D341Med (cell line): ENCODE measurements at places on chromosomes 7 and 10.

GRCh38 chr10:52965509-52965908, 192.9 kb upstream of the MBL2 start:
- no peak for DNase-seq

- DNase-seq, result no peak
Measured at GRCh38 chr10:2700626-2701305, 366.6 kb upstream of the PFKP start.

DNA sequence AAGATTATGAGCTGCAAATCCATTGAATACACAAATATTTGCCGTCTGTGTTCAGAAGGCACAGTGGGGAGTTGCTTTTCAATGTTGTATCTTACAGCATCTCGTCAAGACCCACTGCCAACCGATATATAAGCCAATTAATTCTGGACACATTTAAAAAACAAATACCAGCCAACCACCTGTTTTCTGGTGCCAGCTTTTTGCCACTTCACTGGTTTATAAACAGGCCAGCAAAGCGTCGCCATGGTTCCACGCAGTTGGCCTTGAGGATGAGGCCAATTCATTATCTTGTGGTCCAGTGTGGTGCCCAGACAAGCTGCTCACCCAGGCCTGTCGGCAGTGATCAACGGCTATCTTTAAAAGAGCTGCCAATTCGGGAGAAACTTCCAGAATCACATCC, 321.0 kb downstream of the TCERG1L start:
- no peak for DNase-seq

- DNase-seq, result no peak
Measured at GRCh38 chr7:43584195-43584586, 1.3 kb downstream of the STK17A start.

DNA sequence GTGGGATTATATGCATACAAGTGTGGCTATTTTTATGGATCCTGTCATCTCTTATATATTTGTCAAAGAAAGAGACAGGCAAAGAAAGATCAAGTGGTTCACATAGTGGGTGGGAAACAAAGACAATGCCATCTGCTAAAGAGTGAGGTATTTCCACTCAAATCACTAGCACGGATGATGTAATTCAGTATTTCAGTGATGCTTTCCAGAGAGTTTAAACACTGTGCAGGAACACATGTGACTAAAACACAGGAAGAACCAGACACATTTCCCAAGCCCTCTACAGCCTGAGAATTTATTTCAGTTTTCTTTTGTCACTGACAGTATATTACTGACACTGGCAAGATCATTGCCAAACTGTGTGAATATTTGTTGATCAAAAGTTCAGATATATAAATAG, 885.7 kb upstream of the CELF2 start:
- no peak for DNase-seq

- DNase-seq, result no peak
Measured at GRCh38 chr7:158461824-158462223, 125.8 kb downstream of the PTPRN2 start.

DNA sequence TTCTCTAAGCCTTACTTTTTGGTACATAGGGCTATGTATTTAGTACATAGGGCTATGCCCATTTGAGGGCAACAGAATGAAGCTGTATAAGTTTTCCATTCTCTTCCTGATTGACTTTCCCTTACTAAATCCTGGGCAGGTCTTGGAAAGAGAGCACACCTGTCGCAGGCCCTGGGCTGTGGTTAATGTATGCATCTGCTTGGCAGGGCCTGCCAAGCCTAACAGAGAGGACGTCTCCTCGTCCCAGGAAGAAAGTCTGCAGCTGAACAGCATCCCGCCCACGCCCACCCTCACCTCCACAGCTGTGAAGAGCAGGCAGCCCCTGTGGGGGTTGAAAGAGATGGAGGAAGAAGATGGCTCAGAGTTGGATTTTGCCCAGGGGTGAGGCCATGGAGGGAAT, 8.9 kb upstream of the PVRIG start:
- no peak for DNase-seq

DNA sequence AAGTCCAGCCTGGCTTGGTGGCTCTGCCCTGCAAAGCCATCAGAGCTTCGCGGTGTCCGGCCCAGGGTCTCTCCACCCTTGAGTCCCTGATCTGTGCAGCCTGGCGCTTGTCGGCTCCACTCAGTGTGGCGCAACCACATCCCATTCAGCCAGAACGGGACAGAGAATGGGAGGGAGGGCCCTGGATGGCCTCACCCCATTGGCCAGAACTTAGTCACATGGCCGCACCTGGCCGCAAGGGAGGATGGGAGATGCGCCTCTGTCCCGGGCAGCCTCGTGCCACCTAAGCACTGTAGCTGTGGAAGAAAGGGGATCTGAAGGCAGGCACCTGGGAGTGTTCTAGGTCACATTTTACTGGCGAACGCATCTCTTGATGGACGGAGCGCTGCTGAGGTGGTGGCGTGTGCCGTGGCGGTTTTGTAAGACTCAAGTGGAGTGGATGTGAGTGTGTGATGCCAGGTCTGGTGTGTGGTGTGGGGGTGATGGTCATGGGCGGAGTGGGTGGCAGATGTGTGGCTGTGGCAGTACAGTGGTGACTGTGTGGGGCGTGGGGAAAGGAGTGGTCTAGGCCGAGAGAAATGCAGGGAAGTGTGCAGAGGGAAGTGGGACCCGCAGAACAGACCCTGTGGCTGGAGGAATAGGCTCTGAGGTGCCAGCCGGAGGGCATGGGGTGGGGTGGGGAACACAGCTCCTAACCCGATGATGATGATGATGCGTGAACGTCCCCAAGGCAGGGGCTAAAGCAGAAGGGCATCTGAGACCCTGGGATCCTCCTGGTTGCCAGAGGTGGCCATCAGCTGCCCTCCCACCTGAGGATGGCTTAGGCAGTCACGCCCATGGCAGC, 19.0 kb downstream of the CLEC2L start:
- DNase-seq, result no peak

DNA sequence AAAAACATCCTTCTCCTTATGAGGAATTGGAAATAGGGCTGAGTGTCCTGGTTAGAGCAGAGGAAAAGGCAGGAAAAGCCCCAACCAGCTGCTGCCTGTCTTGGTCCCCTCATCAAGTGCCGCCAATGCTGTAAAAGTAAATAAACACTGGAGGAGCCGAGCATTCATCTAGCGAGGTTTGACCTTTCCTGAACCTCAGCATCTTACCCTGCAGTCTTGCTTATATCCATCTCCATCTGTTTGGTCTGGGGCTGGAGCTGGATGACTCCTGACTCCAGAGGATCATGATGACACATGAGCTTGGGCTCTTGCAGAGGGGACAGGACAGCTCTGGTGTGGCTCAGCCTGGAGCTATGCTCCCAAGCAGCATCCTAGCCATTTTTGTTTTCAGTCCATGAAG, 501.1 kb downstream of the TNS3 start:
- no peak for DNase-seq

GRCh38 chr7:117679120-117679519, 194.1 kb downstream of the CTTNBP2 start:
- no peak for DNase-seq

- no peak for DNase-seq
Measured at GRCh38 chr10:71290331-71290730, 28.7 kb upstream of the SLC29A3 start.

GRCh38 chr10:132164761-132165278, 21.9 kb upstream of the DPYSL4 start:
- no peak for DNase-seq

GRCh38 chr7:107471292-107472070, 1.6 kb downstream of the GPR22 start:
- no peak for DNase-seq

DNA sequence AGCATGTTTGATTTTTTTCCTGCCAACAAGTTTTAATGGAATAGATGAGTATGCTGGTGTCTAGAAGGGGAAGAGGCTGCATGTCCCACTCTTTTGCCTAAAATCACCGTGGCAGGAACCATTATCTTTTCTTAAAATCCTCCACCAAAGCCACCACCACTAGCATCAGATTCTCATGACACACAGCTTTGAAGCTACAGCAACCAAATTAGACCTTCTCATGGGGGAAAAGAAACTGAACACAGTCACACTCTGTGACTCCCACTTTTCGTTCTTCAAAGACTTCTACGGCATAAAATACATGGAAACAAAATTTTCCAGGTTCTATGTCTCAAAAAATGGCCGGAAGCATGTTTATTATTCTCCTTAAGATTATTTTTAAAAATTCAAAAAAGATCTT, 81.8 kb downstream of the SGMS1 start:
- DNase-seq, result no peak

DNA sequence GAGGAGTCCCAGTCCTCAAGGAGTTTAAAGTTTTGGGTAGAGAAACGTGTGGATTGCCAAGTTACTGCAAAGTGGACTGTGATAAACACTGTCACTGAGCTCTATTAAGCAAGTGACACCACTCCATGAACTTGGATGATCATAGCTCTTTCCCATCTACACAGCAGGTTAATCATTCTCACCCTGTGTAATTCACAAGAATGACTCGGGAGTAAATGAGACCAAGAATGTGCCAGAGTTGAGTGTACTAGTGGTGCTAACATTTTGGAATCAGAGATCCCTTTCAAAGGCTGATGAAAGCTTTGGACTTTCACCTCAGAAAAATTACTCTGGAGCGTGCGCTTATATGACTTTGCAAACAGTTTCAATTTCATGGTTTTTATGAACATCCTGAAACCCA, 80.8 kb downstream of the RBM20 start:
- DNase-seq, result no peak

- DNase-seq, result no peak
Measured at GRCh38 chr7:14293434-14293833, 304.0 kb upstream of the ETV1 start.

- no peak for DNase-seq
Measured at GRCh38 chr7:30005464-30005863, 15.9 kb upstream of the SCRN1 start.

DNA sequence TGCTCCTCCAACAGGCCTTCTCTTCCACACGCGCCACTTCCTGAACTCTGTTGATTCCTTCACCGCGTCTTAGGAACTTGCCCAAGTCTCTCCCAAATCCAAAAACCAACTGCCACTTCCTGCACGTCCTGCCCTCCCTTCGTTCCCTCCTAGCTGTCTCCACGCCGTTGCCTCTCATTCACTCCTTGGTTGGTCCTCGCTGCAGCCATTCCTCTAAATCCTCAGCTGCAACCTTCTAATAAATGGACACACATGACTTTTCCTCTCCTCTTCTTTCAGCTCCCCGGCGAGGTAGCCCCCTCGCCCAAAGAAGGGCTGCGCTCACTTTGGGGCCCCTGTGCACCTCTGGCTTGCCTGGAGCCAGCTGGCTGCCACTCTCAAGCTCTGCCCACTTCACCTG, 110.2 kb downstream of the XRCC2 start:
- DNase-seq, result no peak

GRCh38 chr7:150444674-150445365, 5.6 kb upstream of the GIMAP8 start:
- no peak for DNase-seq

GRCh38 chr7:34772296-34772938, 114.4 kb downstream of the NPSR1 start:
- DNase-seq, result no peak

- no peak for DNase-seq
Measured at GRCh38 chr10:73414230-73414945, 530 bp upstream of the ANXA7 start.

DNA sequence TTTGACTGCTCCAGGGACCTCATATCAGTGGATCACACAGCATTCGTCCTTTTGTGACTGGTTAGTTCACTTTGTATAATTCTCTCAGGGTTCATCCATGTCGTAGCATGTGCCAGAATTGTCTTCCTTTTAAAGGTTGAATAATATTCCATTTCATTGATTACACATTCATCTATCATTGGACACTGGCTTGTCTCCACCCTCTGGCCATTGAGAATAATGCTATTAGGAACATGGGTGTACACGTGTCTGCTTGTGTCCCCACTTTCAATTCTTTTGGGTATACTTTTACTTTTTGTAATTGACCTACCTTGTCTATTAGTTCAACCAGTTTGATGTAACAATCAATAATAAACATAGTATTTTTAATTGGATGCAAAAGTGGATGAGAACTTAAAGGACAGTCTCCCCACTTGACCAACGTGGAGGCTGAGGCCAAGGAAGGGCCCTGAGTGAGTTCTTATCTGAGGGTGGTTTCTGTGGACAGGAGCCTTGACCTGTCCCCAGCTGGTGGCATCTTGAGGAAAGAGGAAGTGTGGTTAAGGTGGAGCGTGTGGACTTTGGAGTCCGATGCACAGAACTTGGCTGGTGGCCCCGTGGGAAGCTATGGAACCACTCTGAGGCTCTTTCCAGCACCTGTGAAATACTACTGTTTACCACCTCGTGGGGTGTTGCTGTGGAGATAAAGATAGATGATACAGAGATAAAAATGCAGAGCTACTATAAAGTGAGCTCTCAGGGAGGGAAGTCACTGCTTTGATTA, 16.6 kb downstream of the WDFY4 start:
- no peak for DNase-seq

DNA sequence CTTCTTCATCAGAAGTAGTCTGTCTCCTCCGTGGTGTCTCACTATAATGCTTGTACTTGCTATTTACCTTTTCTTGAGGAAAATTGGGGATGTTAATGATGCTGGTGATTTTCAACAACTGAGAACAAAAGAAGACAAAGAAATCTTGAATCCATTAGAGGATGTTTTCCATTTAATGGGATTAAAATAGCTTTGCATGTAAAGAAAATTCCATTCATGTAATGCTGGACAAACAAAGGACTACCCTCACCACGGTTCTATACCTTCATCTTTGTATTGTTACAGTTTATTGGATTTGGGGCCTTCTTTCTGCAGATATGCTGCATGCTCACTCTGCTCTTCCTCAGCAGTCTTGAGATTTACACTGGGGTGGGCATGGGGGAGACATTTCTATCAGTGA, 128.4 kb downstream of the WNT2 start:
- DNase-seq, result no peak

DNA sequence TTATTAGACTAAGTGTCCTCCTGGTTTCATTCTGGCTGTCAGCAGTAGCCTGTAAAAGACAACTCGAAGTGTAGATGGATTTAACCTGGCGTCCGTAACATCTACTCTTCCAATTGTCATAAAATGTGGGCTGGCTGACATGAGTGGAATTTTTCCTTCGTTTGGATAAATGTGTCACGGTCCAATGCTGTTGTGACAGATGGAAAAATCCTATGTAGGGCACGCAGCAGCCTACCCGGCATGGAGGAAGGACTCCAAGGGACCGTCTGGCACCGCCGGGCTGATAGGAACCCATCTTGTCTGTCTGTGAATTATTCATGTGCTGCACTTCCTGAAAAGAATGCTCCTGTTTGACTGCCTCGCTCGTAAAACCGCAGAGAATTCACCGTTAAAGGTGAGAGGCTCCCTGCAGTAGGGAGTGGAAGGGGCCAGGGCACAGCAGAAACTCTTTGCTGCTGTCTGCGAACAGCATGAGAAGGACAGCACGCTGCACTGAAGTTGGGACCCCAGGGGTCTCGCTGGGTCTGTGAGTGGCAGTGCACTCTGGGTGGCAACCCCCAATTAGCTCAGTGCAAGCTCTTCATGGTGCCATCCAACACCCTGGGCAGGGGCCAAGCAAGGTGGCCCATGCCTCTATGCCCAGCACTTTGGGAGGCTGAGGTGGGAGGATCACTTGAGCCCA, 1.6 kb upstream of the ORAI2 start:
- DNase-seq, result peak; percentile 51
